Kidney (tissue), 22 donors: ENCODE measurements at places on chromosomes 7 and 10. TPM values are rescaled to one million over a fixed set of nuclear protein-coding genes. Genes with fewer than 3 reads are reported as not detected.

NKX2-3 gene
- not detected for polyA plus RNA-seq

WEE2 gene
- polyA plus RNA-seq: 0.13 TPM

DNA sequence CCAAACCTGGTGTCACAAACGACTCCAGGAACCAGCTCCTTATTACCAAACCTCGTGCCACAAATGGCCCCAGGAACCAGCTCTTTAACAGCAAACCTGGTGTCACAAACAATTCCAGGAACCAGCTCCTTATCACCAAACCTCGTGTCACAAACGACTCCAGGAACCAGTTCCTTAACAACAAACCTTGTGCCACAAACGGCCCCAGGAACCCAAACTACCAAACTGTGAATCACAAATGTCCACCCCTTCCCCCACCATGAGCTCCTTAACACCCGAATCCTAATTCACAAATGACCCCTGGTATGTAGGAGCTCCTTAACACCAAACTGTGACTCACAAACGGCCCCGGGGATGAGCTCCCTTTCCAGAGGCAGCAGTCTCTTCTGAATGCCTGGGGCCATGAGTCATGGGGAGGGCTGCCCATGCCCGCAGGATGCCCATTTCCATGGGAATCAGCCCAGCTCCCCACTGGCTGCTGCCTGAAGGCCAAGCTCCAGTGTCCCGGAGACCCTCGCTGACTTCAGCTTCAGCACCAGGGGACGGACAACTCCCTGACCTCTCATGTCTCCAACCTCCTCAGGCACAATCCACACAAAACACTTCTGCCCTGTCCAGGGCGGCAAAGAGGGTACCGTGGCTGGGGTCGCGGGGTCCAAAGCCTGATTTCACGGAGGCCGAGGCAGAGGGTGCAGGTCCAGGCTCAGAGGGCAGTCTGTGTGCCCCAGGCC lies 213.1 kb downstream of the ELFN1 start:
- DNase-seq: no peak

- DNase-seq: no peak
Observed at GRCh38 chr10:113477451-113477850, 75.4 kb upstream of the HABP2 start.

- no peak for DNase-seq
Observed at GRCh38 chr7:151917791-151918509, 38.3 kb upstream of the GALNTL5 start.

SPACDR gene
- polyA plus RNA-seq: not detected

GRCh38 chr7:137007001-137007694 lies 138.7 kb downstream of the CHRM2 start:
- no peak for DNase-seq

MOSPD3 gene
- polyA plus RNA-seq: 30.6 TPM

GRCh38 chr10:99346247-99346646 lies 17.1 kb downstream of the CNNM1 start:
- DNase-seq: no peak

GRCh38 chr7:112266595-112267270 lies 60.2 kb downstream of the ZNF277 start:
- DNase-seq: no peak

GRCh38 chr7:97001656-97002554 lies 3.4 kb upstream of the DLX6 start:
- DNase-seq: peak; percentile 4

GRCh38 chr10:72639441-72639873 lies 13.6 kb upstream of the MICU1 start:
- no peak for DNase-seq

MBLAC1 gene
- 3.7 TPM for polyA plus RNA-seq

- DNase-seq: no peak
Observed at GRCh38 chr10:119177708-119178371, 772 bp downstream of the PRDX3 start.

GRCh38 chr10:22436893-22437619 lies 91.8 kb downstream of the SPAG6 start:
- peak; percentile 93 for DNase-seq

HOXA4 gene
- polyA plus RNA-seq: 13.0 TPM

HNRNPF gene
- 74.0 TPM for polyA plus RNA-seq

HOXA9 gene
- polyA plus RNA-seq: 36.7 TPM

EFCAB10 gene
- polyA plus RNA-seq: not detected

DNA sequence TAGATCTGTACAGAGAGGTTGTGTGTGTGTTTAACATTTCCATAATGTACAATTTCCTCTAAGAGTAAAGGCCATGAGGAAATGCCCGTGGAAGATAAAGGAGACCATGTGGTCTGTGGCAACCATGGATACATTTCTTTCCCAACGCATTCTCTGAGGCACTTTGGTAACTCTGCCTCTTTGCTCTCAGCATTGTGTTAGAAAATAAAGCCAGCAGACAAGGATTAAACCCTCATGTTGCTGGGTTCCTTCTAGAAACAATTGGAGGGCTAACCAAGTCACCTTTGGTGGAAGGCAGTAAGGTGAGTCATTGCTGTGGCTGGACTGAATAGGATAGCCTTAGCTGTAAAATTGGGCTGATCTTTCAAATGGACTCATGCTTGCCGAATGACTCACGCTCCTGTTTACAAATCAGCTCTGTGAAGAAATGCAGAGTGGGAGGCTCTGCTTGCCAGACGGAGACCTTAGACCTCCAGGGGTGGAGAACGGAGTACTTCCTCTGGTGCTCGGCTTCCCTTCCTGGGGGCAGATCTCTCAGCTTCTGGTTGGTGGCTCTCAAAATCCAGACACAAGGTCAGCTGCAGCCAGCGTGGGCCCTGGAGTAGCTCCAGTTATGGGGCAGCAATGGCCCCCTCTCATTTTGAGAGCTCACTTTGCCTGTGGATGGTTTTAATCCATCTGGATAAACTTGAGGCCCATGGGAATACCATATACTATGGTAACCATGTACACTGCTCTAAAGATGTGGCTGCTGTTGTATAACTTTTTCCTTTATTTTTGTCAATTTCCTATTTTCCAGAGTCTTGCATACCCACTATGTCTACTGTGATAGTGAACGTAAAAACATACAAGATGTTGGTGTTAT lies 137.3 kb downstream of the TCF7L2 start:
- DNase-seq: no peak

ATOH7 gene
- 0.45 TPM for polyA plus RNA-seq

TMEM176A gene
- 513 TPM for polyA plus RNA-seq

DNA sequence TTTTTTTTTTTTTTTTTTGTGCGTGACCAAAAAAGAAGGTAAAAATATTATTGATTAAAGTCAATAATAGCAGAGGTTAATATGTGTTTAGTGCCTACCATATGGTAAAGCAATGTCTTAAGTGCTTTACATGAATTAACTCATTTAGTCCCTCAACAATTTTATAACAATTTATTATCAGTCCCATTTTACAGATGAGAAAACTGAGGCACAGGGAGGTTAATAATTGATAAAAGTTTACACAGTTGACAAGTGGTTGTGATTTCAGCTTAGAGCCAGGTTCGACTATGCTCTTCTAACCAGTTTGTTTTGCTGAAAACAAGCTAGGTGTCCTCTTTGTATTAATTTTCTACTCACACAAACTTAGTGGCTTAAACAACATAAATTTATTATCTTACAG lies 67.0 kb downstream of the EXOC4 start:
- DNase-seq: no peak

- no peak for DNase-seq
Observed at GRCh38 chr7:87480386-87480785, 4.9 kb upstream of the ABCB4 start.

HKDC1 gene
- 8.3 TPM for polyA plus RNA-seq

PLPP4 gene
- polyA plus RNA-seq: 11.2 TPM

SEMA3C gene
- polyA plus RNA-seq: 3.9 TPM

- DNase-seq: no peak
Observed at GRCh38 chr7:91137153-91137787, 127.0 kb upstream of the FZD1 start.

DNA sequence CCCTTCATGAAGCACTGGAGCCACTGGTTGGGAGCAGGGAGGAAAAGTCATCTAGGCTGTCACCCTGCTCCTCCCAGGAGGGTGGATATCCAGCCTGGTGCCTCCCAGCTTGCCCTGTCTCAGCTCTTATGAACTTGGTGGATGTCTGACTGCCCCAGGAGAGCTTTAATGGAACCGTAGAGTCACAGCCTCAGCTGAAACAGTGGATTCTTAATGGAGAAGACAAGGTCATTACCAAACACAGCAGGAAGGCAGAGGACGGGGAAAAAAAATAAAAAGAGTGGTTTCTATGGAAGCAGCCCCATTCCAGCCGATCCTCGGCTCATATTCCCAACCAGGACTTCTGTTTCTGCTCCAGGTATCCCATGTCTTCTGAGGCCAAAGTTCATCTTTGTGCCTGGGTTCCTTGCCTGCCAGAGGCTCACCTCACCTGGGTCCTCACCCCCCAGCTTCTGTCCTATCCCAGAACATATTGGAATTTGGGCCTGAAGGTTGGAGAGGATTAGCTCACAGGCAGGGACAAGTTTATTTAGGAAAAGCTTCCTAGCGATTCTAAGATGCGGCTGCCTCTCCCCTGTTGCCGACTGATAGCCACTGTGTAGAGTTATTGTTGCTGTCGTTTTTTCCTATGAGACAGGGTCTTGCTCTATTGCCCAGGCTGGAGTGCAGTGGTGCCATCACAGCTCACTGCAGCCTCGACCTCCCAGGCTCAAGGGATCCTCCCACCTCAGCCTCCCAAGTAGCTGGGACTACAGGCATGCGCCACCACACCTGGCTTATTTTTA lies 15.6 kb downstream of the CCL26 start:
- peak; percentile 65 for DNase-seq

GRCh38 chr7:86949779-86950260 lies 109.6 kb downstream of the ELAPOR2 start:
- DNase-seq: no peak

DNA sequence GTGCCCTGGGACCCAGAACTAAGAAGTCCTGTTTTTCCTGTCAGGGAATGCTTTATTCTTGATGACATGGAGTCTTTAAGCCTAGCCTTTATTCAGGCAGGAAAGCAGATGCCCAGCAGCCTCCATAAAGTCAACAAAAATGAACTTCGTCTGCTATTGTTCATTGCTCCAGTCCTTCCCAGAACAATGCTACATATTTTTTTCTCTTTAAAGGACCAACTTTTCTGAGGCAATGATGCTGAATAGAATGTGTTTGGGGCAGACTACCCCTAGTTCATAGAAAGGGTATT lies 47.6 kb upstream of the PDCD4 start:
- DNase-seq: no peak

SLC13A1 gene
- polyA plus RNA-seq: 17.0 TPM

GRCh38 chr10:29702273-29703164 lies 67.7 kb upstream of the SVIL start:
- DNase-seq: no peak

AGR2 gene
- 15.1 TPM for polyA plus RNA-seq

TAS2R60 gene
- polyA plus RNA-seq: not detected

- DNase-seq: no peak
Observed at GRCh38 chr7:22601812-22602565, 102.0 kb upstream of the STEAP1B start.

- DNase-seq: peak; percentile 96
Observed at GRCh38 chr10:80408242-80409101, at the start of gene PRXL2A. Gene PRXL2A, plus strand, starts transcription at chr10:80408551. Its CDS starts 11,917 bp downstream, at chr10:80420468.

DNA sequence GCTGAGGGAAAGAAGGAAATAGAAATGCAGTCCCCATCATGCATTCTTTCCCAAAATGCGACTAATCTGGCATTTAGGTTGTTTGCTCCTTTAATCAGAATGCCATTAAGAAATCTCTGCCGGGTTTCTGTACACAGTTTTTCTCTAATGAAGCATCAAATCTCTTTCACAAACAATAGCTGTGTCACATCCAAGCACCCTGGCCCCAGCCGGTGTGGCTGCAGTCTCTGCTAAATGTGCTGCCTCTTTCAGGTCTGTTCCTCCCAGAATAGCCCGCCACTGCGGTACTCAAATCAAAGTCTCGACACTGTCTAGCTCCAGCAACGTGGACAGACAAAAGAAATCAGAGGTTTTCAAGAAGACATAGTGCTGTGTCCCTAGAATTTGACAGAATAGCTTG lies 343.8 kb downstream of the KCNMA1 start:
- DNase-seq: no peak

FGF8 gene
- not detected for polyA plus RNA-seq
